Heart right ventricle (tissue), 16 donors: ENCODE measurements at places on chromosomes 12 and 14. TPM values are rescaled to one million over a fixed set of nuclear protein-coding genes. Genes with fewer than 3 reads are reported as not detected.

Gene STYX
- total RNA-seq, result 15.1 TPM

Gene PTPRQ
- 0.28 TPM for total RNA-seq

Gene GYS2
- not detected for total RNA-seq

Gene MYRFL
- 0.51 TPM for total RNA-seq

Gene LRRIQ1
- total RNA-seq, result 0.11 TPM

Gene PRH1
- 6.8 TPM for total RNA-seq

Gene LRRK2
- 4.6 TPM for total RNA-seq

Gene GALNT16
- 72.2 TPM for total RNA-seq

Gene GPRC5D
- not detected for total RNA-seq

Gene ERP27
- 0.21 TPM for total RNA-seq

Gene SOAT2
- not detected for total RNA-seq

Gene RPGRIP1
- 0.85 TPM for total RNA-seq

Gene G2E3
- total RNA-seq, result 8.7 TPM

Gene ARHGDIB
- 33.3 TPM for total RNA-seq

Gene INHBE
- not detected for total RNA-seq

Gene CACNA1C
- 146 TPM for total RNA-seq

Gene FSCB
- total RNA-seq, result not detected

Gene TAC3
- total RNA-seq, result not detected

Gene GPR65
- total RNA-seq, result 0.33 TPM

Gene CD163L1
- total RNA-seq, result 2.2 TPM

Gene CINP
- 36.7 TPM for total RNA-seq

Gene FOXN4
- total RNA-seq, result not detected

Gene SLC6A15
- not detected for total RNA-seq

Gene KLRG1
- total RNA-seq, result 2.0 TPM

Gene PRKCH
- 14.1 TPM for total RNA-seq

Gene COX8C
- total RNA-seq, result not detected

Gene CD69
- total RNA-seq, result 0.45 TPM

Gene KRT71
- total RNA-seq, result not detected

Gene MYF6
- total RNA-seq, result not detected

Gene IKZF4
- total RNA-seq, result 5.8 TPM

Gene IL22
- not detected for total RNA-seq

Gene RHOJ
- 14.0 TPM for total RNA-seq

Gene KRT6A
- not detected for total RNA-seq

Gene HOXC6
- total RNA-seq, result not detected

Gene CIDEB
- total RNA-seq, result 3.4 TPM

Gene GRIP1
- 1.7 TPM for total RNA-seq

Gene NFE2
- 0.74 TPM for total RNA-seq

Gene SDS
- total RNA-seq, result not detected

Gene BATF
- total RNA-seq, result 3.3 TPM

Gene YARS2
- 12.8 TPM for total RNA-seq

Gene SMIM41
- 0.26 TPM for total RNA-seq

Gene HELB
- 0.91 TPM for total RNA-seq

Gene ACOT6
- not detected for total RNA-seq

Gene PZP
- total RNA-seq, result 0.64 TPM

Gene C1S
- 25.1 TPM for total RNA-seq

Gene TMX1
- 14.5 TPM for total RNA-seq

Gene PLEKHD1
- 0.20 TPM for total RNA-seq

Gene KRT73
- not detected for total RNA-seq
